ENCODE measurements at places on chromosomes 11 and 22.
A peak's percentile ranks its signal among the peaks of the same experiment; 100 is the strongest.

DNA sequence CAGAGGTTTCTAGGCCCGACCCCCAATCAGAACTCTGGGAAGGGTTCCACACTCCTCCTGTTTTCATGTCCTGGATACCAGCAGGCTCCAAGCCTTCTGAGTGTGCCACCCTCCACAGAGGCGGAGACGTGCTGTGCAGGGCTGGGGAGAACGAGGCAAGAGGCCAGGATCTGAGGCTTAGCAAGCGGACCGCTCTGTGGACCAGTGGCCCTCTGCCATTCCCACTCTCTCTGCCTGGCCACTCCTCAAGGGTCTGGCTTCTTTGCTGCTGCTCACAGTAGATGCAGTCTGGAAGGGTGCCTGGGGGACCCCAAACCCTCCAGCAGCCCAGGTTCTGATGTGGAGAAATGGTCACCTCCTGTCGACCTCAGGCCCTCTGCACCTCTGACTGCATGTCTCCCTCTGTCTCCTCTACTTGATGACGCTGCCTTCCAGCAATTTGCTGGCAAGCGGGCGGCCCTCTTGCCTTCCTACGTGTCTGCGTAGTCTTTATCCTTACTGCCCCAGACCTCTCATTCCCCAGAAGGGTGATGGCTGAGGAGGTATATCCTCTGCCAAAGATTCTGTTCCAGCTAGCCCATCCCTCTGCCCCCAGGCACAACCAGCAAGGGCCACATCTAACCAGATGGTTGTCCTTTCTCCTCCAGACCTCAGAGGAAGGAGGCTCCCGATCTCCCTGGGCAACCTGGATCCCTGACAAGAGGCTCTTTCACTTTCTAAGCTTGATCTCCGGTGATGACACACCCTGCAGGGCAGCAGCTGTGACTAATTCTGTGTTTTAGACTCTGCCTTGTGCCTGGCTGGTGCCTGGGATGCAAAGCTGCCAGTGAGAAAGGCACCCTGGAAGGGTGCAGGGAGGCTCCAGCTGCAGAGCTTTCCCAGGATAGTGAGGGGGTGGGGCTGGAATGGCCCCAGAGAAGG, 87.3 kb downstream of the NAT10 start:
- DNase-seq, result peak; percentile 60

DNA sequence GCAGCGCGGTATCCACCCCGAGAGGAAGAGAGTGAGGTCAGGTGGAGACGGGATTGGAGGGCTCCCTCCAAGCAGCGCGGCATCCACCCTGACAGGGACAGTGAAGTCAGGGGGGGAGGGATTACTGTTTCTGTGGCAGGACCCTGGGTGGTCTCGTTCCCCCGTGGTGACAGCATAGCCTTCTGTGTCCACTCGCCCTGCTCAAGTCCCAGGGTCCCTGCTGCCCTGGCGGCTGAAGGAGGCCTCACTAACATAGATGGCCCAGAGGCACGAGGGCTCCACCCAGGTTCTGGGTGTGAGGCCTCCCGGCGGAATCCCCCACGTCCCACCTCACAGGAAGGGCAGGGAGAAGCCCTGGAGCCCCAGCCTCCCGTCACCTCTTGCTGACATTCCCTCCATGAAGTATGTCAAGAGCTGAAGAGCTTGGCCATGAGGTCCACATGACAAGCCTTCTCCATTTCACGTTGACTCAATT, 636.1 kb downstream of the BRD1 start:
- DNase-seq, result no peak

GRCh38 chr11:93482556-93482955, 60.6 kb downstream of the SMCO4 start:
- DNase-seq, result no peak

DNA sequence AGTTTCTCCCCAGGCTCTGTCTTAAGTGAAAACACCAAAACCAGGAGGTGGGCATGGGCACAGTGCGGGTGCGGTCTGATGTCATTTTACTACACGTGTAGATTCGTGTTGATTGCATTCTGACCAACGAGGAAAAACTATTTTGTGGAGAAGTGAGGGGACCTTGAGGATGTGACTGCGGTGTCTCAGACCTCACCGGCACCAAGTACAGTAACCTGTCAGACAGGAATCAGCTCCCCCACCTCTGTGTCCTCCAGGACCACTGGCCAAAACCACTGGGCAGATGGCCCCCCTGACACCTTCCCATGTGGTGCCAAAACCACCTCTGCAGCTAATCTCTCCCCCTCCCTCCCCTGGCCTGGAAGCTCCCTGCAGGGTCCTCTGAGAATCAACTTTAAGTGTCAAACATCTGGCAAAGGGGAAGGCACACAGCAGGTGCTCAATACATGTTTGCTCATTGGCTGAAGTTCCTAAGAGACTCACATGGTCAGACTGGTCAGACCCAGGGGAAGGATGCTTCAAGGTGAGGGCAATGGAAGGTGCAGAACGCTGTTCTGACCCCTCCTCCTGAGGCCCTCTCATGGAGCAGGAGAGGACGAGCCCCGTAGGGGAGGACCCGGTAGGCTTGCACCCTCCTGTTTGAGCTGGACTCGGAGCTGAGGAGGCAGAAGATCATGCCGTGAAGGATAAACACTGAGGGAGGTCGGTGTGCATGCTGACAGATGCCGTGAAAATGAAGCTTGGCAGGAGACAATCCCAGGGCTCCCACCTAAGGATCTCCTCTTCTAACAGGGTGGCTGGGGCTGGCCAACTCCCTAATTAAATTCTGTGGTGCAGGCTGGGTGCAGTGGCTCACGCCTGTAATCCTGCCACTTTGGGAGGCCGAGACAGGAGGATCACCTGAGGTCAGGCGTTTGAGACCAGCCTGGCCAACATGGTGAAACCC, 129.9 kb downstream of the MPPED1 start:
- no peak for DNase-seq

GRCh38 chr11:75328426-75329277, 22.8 kb downstream of the ARRB1 start:
- peak; percentile 35 for DNase-seq

DNA sequence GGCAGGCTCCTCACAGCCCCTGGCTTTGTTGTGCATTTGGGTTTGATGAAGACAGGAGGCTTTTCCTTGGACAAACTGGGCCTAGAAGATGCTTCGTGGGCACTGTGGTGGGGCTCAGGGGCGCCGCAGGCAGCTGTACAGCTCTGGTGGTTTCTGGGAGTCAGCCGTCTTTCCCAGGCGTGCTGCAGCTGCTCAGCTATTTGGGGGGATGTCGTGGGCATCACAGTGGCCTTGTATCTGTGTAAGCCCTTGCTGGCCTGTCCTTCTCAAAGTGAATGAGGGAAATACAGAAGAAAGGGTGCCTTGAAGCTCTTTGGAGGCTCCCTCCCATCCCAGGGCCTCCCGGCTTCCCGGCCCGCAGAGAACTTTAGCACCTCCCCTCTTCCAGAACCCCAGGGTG, 89.5 kb downstream of the TBC1D22A start:
- DNase-seq, result no peak
